NCI-H524 treated with DMSO at 0.1 percent for 48 hours (cell line): ENCODE measurements at places on chromosomes 5 and 9.

GRCh38 chr9:89555451-89556375 lies 49.1 kb upstream of the GADD45G start:
- peak; percentile 64 for DNase-seq

GRCh38 chr5:146722361-146722779 lies 156.2 kb downstream of the PPP2R2B start:
- no peak for DNase-seq

DNA sequence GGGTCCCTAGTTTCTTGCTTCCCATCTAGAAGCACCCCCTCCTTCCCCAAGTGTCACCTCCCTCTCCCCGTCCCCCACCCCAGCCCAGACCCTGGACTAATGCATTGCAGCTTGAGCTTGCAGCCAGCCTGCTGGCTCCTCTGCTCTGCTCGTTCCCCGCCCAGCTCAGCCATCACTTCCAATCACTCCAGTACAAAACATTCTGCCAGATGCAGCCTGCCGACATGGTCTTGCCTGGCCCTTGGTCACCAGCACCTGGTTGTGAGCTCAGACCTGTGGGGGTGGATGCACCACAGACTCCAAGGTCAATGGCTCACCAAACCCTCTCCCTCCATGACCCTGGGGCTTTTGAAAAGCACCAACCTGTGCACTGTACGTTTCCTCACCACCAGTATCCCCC lies 172.9 kb upstream of the SMIM23 start:
- no peak for DNase-seq

GRCh38 chr9:132773764-132774339 lies 103.6 kb downstream of the GTF3C4 start:
- DNase-seq: no peak

DNA sequence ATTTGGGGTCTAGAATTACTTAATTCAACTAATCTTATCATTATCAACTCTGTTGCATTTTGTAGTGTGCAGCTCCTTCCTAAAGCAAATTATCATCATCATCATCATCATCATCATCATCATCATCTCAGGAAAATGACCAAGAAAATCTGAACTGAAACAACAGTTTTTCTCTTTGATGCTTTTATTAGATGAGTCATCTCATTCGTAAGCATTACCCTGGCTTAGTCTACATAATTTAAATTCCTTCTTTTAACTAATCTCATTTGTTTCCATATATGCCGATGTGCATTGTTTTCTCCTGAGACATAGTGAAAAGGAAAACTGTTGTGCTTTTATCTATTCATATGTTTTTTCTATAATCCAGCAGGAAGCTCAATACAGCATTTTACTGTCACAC lies 173.0 kb upstream of the PDE4D start:
- no peak for DNase-seq
